ENCODE measurements at places on chromosomes 6 and 20.

DNA sequence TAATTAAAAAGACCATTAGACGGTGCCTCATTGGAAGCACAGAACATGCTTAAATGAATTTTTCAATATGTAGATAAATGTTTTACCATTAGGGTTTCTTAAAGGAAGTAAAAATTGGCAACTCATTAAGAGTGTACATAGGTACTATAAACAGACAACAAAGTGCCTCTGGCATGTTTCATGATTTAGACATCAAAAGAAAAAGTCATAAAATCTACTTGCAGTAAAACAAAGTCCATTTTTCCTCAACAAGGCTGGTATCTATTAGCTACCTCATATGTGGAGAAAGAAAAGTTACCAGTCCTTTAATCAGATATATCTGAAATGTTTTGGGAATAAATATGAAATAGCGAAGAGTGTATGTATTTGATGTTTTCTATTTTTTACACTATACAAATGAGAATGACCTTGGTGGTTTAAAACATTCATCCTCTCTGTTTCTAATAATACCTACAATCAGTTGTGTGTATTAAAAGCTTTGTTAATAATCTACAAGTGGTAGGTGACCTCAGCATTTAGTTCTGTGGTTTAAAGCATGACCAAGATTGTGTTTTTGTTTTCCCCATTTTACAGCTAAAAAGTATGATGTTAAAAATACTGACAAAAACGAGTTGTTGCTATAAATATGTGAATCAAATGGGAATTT lies 87.5 kb downstream of the HDGFL1 start:
- no peak for DNase-seq

GRCh38 chr6:27866357-27867050 lies 45.7 kb downstream of the OR2B2 start:
- no peak for DNase-seq

- DNase-seq, result peak; percentile 8
Observed at GRCh38 chr20:63100174-63100925, 93.6 kb upstream of the BHLHE23 start.

- peak; percentile 37 for DNase-seq
Observed at GRCh38 chr20:46308258-46309157, at the start of gene CDH22. CDH22 (minus strand) TSS chr20:46308498; CDS start chr20:46251294, 57,204 bp downstream.

DNA sequence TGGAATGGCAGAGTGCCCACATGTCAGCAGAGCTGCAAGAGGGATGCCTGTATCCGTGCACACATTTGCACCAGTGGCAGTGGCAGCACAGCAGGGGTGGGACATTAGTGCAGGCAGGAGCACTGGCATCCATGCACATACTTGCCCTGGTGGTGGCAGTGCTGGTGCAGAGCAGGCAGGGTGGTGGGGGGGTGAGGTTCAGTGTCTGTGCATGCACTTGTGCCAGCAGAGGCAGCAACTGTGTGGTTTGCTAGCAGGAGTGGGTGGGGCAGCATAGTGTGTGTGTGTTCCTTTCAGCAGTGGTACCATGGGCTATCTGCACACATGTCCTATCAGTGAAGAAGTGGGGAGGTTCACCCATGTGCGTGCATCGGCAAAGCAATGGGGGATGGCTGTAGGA lies 151.6 kb downstream of the EPM2A start:
- DNase-seq, result no peak

GRCh38 chr6:137980777-137981176 lies 113.7 kb downstream of the TNFAIP3 start:
- no peak for DNase-seq

- DNase-seq, result peak; percentile 51
Observed at GRCh38 chr6:26158581-26159356, 71.5 kb downstream of the HFE start.

- DNase-seq, result no peak
Observed at GRCh38 chr6:11975353-11975977, 36.6 kb upstream of the HIVEP1 start.

DNA sequence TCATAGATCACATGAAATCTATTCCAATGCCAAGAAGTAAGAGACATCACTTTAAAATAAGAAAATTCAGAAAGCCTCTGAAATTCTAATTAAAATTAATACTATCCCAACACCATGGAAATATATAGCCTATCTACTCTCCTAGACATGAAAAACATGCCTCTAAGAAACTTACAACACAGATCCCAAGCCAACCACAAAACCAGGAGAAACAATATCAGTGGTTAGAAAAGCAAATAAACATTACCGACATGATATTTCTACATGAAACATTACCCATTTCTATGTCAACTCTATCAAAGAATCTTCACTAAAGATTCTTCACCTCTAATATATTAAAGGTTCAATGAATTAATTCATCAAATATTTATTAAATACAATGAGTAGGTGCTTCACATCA lies 4.8 kb downstream of the EPB41L2 start:
- no peak for DNase-seq

DNA sequence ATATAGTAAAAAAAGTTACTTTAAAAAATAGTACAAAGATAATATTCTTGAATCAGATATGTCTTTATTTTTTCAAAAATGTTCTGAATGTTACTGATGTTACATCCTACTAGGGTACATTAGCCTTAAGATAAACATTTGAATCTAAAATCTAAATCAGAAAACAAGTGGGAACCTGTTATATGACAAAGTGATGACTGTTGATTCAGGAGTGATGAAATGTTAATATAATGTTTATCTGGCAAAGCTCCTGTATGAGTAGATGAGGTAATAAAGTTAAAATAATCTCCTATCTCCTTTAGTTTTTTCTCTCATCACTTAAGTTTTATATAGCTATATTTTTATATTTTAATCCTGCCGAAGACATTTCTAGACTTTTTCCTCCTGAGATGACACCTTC lies 4.2 kb downstream of the DOP1A start:
- DNase-seq, result no peak

- DNase-seq, result no peak
Observed at GRCh38 chr20:13856354-13856753, 71.5 kb downstream of the NDUFAF5 start.

DNA sequence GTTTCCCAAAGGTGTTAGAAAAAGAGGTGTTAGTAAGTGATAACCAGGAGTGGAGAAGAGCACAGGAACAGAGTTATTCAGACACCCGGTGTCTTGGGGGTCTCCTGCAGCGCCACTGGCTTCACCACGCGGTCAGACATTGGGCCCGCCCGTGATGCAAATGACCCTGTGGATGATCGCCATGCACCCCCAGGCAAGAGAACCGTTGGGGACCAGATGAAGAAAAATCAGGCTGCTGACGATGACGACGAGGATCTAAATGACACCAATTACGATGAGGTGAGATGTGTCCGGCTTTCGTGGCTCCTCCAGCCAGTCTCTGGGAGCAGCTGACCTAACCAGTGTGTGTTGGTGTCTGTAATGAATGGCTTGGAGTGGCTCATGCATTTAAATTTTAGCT lies 2.0 kb downstream of the PRPF6 start:
- no peak for DNase-seq

- no peak for DNase-seq
Observed at GRCh38 chr6:33817489-33817888, 13.7 kb upstream of the MLN start.

DNA sequence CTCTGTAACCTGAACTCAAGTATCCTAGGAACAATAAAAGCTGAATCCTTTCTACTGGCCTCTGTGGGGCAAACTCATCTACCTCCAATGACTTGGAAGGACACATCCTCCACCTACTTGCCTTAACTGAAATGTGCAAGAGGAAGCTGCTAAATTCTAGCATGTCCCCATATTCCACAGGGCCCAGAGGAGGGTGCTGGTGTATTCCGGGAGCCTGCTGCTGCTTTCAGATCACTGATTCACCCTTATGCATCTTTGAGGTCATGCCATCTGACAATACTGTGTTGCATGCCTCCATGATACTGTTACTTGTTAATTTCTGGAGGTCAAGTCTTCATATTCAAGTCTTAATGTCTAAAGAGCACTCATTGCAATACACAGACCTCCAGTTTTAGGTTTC lies 40.3 kb downstream of the LYRM4 start:
- DNase-seq, result no peak

GRCh38 chr6:27795697-27796494 lies 116.3 kb downstream of the OR2B2 start:
- no peak for DNase-seq

GRCh38 chr6:136076496-136076895 lies 173.6 kb downstream of the MTFR2 start:
- DNase-seq, result no peak

GRCh38 chr20:41304424-41305079 lies 13.0 kb downstream of the ZHX3 start:
- no peak for DNase-seq

- no peak for DNase-seq
Observed at GRCh38 chr6:152723398-152723797, 25.7 kb downstream of the MYCT1 start.

DNA sequence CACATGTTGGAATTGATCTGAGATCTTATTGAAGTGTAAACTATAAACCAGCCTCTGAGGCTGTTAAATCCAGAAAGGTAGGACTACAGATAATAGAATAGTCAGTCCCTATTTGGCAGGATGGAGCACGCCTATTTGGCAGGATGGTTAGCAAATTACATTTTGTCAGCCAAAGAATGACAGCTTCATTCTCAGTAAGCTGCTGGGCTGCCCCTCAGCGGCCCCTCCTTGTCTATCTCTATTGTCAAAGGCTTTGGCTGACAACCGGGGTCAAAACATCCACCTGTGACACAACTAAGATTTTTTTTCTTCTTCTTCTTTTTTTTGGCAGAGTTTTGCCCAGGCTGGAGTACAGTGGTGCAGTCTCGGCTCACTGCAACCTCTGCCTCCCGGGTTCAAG lies 123.4 kb upstream of the ECI2 start:
- no peak for DNase-seq

DNA sequence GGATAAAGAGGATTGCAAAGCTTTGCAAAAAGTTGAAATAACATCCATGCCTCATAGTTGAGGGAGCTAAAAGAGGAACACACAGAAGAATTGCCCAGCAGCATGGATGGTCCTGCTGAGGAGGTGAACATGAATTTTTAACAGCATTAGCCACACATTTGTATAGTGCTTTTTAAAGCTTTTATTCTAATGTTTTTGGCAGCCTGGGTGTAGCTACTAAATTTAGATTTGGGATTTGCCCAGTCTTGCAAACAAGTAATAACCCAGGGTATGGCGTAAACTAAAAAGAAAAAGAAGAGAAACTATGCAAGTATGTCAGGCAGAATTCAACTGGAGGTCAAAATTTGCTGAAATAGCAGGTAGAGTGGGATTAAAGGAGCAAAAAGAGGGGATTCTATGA lies 75.1 kb upstream of the PTPRK start:
- DNase-seq, result no peak

- DNase-seq, result no peak
Observed at GRCh38 chr20:4087923-4088322, 72.6 kb upstream of the RNF24 start.

- DNase-seq, result no peak
Observed at GRCh38 chr20:57308451-57309271, 20.9 kb upstream of the SPO11 start.

GRCh38 chr6:118810420-118811027 lies 83.4 kb upstream of the ASF1A start:
- no peak for DNase-seq

- peak; percentile 82 for DNase-seq
Observed at GRCh38 chr20:58209652-58210397, 18.6 kb downstream of the ANKRD60 start.

DNA sequence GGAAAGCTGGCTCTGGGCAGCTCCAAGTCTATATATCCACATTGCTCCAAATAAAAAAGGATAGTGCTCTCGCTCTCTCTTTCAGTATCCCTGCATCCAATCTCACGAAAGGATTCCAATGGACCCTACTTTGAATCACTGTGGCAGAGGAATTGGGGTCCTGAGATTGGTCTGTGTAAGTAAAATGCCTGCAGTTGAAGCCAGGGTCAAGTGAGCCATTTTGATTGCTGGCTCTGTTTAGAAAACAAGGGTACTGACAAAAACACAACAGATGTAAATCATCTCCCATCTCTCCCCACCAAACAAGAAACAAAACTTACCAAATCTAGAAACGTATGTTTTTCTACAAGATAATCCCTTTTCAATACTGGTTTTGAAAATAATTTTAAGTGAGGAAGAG lies 45.6 kb downstream of the RSPO3 start:
- DNase-seq, result no peak

DNA sequence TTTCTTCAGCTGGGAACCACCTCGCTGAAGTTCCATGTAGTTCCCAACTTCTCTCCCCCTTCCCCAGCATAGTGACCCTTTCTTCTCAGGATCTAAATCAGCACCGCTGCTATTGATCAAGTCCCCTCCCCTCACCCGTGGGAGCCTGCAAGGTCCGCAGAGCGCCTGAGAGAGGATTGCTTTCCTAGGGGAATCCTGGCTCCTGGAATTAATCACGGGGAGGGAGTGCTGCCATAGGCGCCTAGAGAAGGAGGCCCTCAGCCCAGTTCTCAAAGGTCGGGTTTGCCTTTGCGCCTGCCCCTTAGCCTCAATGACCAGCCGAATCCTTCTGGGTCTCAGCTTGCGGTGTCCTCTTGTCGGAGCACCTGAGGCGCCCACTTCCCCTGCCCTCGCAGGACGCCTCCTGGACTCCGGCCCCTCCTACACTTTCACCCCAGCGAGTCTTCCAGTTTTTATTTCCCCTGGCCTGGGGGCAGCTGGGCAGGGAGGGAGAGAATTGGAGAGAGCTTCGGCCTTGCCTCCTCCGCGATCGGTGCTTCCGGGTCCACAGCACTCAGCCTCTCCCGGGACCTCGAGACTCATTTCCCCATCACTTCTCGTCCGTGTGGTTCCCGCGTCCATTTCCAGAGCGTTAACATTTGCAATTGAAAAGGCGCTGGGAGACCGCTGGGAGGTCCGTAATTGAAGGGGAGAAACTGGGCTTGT lies 3.1 kb upstream of the NKX2-2 start:
- no peak for DNase-seq

DNA sequence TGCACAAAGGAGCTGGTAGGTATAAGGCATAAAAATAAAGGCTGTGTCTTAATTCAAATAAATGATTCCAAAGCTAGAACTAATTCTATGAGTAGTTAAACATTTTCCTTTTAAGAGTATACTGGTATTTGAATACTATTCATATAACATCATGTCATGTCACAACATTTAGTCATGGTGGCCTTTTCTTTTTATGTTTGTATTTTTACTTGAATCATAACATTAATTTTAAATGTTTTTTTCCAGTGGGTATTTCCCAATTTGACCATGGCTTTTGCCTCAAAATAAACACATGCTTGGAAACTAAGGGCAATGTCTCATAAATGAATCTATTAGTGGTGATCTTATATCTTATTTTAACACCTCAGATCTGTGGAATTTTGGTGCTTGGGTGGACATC lies 177.1 kb downstream of the CD109 start:
- no peak for DNase-seq

DNA sequence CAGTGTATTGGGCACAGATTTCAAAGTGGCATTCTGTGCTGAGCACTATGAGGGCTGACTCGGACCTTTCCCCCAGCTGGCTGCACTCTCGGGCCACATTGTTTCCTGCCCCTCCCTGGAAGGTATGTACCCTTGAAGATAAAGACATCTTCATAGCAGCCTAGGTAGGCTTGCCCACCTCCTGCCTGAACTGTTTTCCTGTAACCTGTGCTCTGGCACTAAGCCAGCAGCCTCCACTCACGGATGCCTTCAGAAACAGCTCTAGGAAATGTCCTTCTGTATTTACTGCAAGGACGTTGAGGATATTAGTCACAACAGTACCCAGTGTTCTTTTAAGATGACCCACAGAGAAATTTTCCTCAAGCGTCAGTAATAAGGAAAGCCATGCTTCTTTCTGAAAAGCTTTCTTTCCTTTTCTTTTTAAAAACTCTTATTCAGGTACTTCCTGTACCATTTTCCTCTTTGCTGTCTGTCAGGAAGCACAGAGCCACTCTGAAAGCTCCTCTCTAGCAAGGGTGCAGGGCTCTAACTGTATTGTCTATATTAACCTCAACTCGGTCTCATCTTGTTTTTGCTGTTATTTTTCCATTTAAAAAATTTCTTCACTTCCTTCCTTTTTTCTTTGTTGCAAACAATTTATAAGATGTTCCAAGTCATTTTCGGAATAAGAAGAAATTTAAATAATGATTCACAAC lies 43.5 kb downstream of the TTI1 start:
- peak; percentile 38 for DNase-seq
